Panc1 (cell line): ENCODE measurements at places on chromosomes 2 and 18.

DNA sequence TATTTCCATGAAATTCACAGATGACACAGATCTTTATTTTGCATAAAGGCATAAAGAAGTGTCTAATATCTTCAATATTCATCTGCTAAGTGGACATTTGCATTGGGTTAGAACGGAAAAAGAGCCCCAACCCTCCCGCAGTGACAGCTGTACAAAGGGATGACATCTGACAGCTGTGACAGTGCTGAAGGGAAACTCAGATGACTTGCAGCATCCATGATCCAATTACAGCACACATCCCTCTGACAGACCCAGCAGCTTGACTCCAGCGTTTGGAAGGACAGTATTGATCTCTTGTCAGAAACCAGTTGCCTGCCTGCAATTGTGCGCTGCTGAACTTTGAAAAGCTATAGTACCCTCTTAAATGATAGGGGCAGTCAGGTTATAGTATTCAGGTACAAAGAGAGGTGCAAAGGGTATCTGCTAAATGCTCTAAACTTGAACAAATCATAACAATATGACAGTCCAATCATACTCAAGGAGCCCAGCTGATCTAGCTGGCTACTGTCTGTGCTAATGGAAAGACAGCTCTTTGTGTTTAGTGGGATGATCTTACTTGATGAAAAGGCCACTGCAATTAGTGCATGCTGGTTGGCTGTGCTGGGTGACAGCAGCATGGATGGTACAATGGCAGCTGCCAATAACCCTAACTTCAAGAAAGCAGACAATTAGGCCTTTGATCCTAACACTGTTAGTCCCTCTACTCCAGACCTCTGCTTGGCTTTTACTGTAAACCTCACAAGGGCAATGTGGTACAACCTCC lies 599.2 kb downstream of the NR4A2 start:
- no peak for DNase-seq

- no peak for DNase-seq
Measured at GRCh38 chr2:54572262-54572635, 116.1 kb downstream of the SPTBN1 start.

GRCh38 chr18:25248755-25249154 lies 103.2 kb downstream of the ZNF521 start:
- DNase-seq = no peak

GRCh38 chr2:149281441-149281840 lies 48.9 kb upstream of the LYPD6 start:
- DNase-seq = no peak

- DNase-seq = no peak
Measured at GRCh38 chr2:148745151-148745851, 100.8 kb downstream of the EPC2 start.

GRCh38 chr2:66478731-66479316 lies 43.9 kb downstream of the MEIS1 start:
- no peak for DNase-seq

GRCh38 chr2:162230761-162231160 lies 12.5 kb downstream of the FAP start:
- DNase-seq = no peak

GRCh38 chr18:42080340-42080739 lies 125.3 kb downstream of the PIK3C3 start:
- DNase-seq = no peak

DNA sequence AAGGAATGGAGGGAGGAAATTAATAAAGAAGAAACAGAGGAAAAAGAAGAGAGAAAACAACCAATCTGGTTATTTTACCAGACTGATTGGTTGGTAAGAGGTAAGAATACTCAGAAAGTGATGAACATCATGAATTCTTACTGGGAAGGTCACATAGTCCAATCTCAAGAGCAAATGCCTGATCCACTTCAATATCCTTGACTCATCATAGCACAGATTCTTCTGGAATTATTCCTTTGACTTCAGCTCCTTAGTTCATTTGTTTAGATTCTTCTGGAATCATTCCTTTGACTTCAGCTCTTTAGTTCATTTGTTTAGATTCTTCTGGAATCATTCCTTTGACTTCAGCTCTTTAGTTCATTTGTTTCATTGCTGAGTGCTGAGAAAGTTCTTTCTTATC lies 2030.6 kb upstream of the CELF4 start:
- DNase-seq = no peak

DNA sequence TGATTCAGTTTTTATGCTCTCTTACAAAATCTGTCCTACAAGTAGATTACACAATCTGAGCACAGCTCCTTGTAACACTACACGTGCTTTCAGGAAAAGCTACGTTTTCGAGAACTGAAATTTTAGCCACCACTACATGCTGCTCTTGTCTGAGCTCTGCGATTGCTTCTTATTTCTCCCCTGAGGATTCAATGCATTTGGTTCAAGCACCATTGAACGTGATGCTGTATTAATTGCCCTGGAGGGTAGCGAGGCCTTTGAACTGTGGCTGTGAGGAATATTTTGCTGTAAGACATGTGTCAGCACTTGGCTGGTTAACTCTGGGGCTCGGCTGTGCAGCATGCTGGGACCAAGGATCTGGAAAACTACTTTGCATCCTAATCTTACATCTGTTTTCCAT lies 405.8 kb downstream of the EPHA4 start:
- DNase-seq = no peak

- DNase-seq = no peak
Measured at GRCh38 chr18:5444847-5445246, 99.0 kb downstream of the EPB41L3 start.

DNA sequence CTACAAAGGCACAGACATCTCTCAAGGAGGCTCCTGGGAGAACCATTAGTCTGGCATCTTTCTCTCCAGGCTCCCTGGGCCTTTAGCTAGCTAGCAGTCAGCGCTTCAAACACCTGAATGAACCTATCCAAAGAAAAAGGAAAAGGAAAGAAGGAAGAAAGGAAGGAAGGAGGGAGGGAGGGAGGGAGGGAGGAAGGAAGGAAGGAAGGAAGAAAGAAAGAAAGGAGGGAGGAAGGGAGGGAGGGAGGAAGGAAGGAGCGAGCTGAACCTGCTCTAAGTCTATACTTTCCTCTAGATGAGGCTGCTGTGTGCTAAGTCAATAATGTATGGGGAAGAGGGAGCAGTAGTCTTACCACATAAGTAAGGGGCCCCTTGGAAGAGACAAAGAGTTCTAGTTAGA lies 5.1 kb upstream of the BCL11A start:
- no peak for DNase-seq

- DNase-seq = no peak
Measured at GRCh38 chr2:209592106-209592505, 168.3 kb downstream of the MAP2 start.

GRCh38 chr2:219459460-219460311 lies 25.0 kb downstream of the SPEG start:
- DNase-seq = peak; percentile 59

DNA sequence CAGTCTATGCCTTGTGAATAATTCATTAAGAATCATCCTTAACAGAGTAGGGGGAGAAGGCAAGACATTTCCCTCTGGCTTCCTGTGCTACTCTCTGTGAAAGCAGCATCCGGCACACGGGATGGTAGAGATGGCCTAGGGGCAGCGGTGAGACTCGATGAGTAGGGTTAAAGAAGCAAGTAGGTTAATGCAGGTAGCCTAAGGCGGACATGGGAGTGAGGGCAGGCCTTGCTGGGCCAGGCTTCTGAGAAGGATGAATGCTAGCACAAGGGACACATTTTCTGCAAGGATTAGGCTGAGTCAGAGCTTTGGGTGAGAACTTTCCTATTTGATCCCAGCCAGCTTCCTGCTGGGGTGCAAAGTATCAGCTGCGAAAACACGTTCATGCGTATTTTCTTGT lies 80.8 kb downstream of the NXPH2 start:
- no peak for DNase-seq

DNA sequence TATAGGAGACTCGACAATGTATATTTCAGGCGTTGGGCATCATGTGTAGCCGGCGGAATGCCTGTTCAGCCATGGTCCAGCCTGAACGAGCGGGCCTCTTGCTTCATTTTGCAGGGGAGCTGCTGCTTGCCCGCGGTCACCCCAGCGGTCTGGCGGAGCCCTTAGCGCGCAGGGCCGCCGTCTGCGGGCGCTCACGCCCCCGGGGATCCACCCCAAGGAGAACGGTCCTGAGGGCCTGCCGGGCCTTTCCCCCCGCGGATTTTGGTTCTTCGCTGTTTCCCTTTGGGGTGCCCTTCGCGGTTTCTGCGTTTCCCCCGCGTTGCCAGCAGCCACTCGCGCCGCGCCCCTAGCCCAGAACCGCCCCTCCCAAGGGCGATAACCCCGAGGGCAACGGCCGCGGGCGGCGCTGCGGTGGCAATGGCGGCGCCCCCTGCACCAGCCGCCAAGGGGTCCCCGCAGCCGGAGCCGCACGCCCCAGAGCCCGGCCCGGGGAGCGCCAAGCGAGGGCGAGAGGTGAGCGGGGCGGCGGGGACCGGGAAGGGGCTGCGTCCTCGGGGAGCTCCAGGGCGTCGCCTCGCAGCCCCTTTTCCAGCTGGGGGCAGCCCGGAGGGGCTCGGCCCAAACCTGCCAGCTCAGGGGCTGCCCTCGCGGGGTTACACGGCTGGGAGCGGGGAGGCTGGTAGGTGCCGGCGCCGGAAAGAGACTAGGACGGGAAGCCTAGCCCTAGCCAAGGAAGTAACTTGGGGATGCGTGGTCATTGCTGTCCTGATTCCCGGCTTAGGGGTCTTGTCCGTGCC lies at the start of gene MFSD2B:
Gene MFSD2B, plus strand, starts transcription at position 406 of the 797 bp plus-strand sequence. Its CDS starts 12 bp downstream, at position 418.
- no peak for DNase-seq

DNA sequence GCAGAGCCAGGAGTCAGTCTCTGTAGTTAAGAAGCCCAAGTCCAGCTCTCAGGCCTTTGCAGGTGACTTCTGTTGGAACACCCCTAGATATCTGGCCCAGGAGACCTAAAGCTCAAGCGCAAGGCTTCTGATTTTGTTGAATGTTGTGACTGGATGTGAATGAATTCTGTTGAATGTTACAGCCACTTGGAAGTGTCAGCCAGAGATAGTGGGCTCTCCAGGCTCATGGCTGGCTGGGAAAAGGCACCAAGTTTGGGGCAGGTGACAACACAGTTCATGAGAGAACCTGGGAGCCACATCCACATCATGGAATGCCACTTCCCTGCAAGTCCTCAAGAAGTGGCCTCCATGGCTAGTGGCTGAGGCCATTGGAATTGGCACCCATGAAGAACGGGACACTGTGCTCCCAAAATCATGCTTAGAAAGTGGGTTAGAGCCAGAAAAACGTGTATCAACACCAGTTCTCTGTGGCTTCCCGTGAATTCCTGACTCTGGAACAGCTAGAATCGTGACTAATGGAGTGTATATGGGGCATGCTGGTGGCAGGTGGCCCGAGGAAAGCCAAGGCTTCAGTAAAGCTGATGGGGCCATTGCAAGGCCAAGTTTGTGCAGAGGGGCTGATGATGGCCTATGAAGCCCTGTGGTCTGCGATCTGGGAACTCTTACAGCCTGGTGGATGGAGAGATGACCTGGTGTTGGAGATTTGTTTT lies 30.2 kb downstream of the EDAR start:
- DNase-seq = no peak

GRCh38 chr18:43574974-43575373 lies 297.7 kb upstream of the SYT4 start:
- no peak for DNase-seq
